ENCODE measurements at places on chromosomes 3 and 15.

- H3K36me3 ChIP-seq, result peaks cover 24% of the 10 kb centered on the region
- H3K27ac ChIP-seq, result no peak overlapping the region
- no peak for DNase-seq
- no peak overlapping the region for H3K4me3 ChIP-seq
- H3K27me3 ChIP-seq, result peaks cover 5% of the 10 kb centered on the region
- H3K4me1 ChIP-seq, result peaks cover 5% of the 10 kb centered on the region
Measured at GRCh38 chr15:90465930-90466567, 63.7 kb upstream of the CRTC3 start.

GRCh38 chr3:156256945-156257344, 136.6 kb downstream of the KCNAB1 start:
- no peak overlapping the region for H3K4me3 ChIP-seq
- H3K27me3 ChIP-seq, result peaks cover 5% of the 10 kb centered on the region
- H3K4me1 ChIP-seq, result peaks cover 18% of the 10 kb centered on the region
- peak overlapping the region; percentile 39 for H3K27ac ChIP-seq

DNA sequence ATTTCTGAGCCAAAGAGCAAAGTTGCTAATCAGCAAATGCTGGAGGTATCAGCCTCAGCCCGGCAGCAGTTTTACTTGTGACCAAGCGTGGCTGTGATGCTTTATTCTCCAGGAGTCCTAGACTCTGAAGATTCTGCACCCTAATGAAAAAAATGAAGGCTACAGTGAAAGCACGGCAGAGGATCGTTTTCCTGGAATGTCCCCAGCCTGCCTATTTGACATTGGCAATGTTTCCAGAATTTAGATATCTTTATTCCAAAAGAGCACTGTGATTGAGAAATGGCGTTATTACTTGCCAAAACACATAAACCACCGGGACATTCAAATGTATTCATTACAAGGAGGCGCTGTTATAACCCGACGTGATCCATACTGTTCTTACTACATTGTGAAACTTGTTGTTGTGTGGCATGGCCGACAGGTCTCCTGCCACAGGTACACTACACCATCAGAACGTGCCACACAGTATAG, 263.8 kb downstream of the SLCO3A1 start:
- DNase-seq, result no peak
- no peak overlapping the region for H3K27ac ChIP-seq
- peaks cover 47% of the 10 kb centered on the region for H3K4me1 ChIP-seq
- H3K36me3 ChIP-seq, result peaks cover 17% of the 10 kb centered on the region
- no peak overlapping the region for H3K4me3 ChIP-seq
- no peaks in the 10 kb centered on the region for H3K27me3 ChIP-seq

GRCh38 chr15:85404176-85404917, 23.9 kb downstream of the AKAP13 start:
- peak overlapping the region; percentile 50 for H3K27ac ChIP-seq
- H3K4me3 ChIP-seq, result peak overlapping the region; percentile 6
- H3K4me1 ChIP-seq, result peaks cover 82% of the 10 kb centered on the region
- DNase-seq, result no peak
- H3K27me3 ChIP-seq, result no peaks in the 10 kb centered on the region

GRCh38 chr3:169060037-169060436, 603.5 kb downstream of the MECOM start:
- peaks cover 8% of the 10 kb centered on the region for H3K27me3 ChIP-seq
- H3K36me3 ChIP-seq, result no peaks in the 10 kb centered on the region
- H3K4me3 ChIP-seq, result no peak overlapping the region
- H3K4me1 ChIP-seq, result no peaks in the 10 kb centered on the region
- DNase-seq, result no peak
- H3K27ac ChIP-seq, result no peak overlapping the region

- H3K4me1 ChIP-seq, result peaks cover 15% of the 10 kb centered on the region
- peak within 1 kb of the TSS; percentile 51 for H3K27ac ChIP-seq
- peak within 1 kb of the TSS; percentile 80 for H3K4me3 ChIP-seq
Measured at GRCh38 chr15:64151727-64152506, at the start of gene SNX22. TSS of gene SNX22 (plus strand) at chr15:64151731. CDS start at chr15:64151776, 45 bp downstream.

- no peak overlapping the region for H3K4me3 ChIP-seq
- H3K4me1 ChIP-seq, result peaks cover 14% of the 10 kb centered on the region
- peaks cover 7% of the 10 kb centered on the region for H3K27me3 ChIP-seq
Measured at GRCh38 chr15:51286816-51287215, 51.6 kb downstream of the CYP19A1 start.

Measured in nephron progenitor cell (in vitro differentiated cells).